Naive thymus-derived CD4-positive, alpha-beta T cell (primary cell): ENCODE measurements at places on chromosomes 2 and 18. TPM values are rescaled to one million over a fixed set of nuclear protein-coding genes. Genes with fewer than 3 reads are reported as not detected.
A peak's percentile ranks its signal among the peaks of the same experiment; 100 is the strongest.

DNA sequence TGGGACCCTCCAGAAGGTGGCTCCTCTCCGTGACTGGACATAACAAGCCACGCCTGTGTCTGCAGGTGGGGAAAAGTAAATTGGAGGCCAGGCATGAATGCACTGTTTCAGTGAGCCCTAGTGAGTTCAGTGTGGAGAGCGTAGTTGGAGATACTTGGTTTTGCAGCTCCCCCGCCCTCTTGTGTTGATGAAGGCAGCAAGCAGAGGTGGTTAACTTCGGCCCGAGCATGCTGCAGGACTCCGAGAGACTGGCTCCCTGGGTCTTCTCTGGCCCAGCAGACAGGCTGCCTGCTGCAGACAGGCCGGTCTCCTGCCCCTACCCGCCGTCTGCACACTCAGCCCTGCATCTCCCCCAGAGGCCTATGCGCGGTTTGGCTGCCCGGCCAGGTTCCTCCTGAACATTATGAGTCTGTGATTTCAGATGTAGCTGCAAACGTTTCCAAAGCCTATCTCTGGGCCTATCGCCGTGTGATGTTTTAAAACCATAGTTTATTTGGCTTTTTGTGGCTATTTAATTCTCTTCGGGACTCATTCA lies 102.4 kb downstream of the LDLRAD4 start:
- DNase-seq = no peak

- DNase-seq = peak; percentile 61
These were observed 98.7 kb downstream of the PIGN start for GRCh38 chr18:62088156-62088555.

CPS1 gene
- 0.85 TPM for total RNA-seq

GRCh38 chr2:30421026-30421603 lies 25.9 kb upstream of the LCLAT1 start:
- DNase-seq = no peak

- DNase-seq = no peak
These were observed 1.7 kb downstream of the MYCN start for GRCh38 chr2:15941871-15942710.

DNA sequence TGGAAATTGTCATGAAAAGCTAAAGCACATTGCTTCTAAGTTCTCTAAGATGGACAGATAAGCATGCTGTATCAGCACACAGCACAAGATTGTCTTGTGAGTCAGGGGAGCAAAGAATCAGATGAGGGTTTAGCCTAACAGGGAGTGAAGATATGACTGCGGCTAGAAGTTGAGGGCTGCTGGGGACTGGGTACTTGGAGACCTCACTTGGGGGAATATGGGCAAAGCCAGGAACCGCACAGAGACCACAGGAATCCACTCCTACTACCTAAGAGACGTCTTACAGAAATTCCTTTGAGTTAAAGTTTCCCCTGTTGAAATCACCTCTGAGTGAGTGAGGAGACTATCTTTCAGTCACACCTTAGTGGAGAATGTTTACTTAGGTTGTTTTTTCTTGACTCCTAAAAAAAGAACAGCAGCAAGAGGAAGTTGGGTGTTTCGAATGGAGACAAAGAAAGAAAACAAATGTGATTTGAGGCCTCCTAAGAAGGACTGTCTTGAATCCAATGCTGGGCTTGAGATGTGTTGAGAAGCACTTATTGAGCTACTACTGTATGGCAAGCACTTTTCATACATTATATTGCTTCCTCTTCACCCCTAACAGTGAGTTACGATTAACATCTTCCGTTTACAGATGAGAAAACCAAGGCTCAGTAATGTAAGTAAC lies 100.7 kb downstream of the ANKRD44 start:
- DNase-seq = peak; percentile 50

- no peak for DNase-seq
These were observed 622.6 kb upstream of the ID2 start for GRCh38 chr2:8059255-8059654.

KCNF1 gene
- not detected for total RNA-seq

GRCh38 chr2:88016086-88016959 lies at the start of gene RNU2-63P:
RNU2-63P (minus strand) TSS chr2:88016547.
- peak; percentile 85 for DNase-seq

- no peak for DNase-seq
These were observed 170.7 kb downstream of the MYO1B start for GRCh38 chr2:191415858-191416257.

GRCh38 chr2:1527153-1527992 lies 114.1 kb downstream of the TPO start:
- no peak for DNase-seq

GRCh38 chr2:5766056-5766455 lies 73.9 kb downstream of the SOX11 start:
- no peak for DNase-seq
